ENCODE measurements at places on chromosomes 4 and X.
A peak's percentile ranks its signal among the peaks of the same experiment; 100 is the strongest.

GRCh38 chr4:144402176-144402575 lies 243.8 kb upstream of the HHIP start:
- no peak for DNase-seq

DNA sequence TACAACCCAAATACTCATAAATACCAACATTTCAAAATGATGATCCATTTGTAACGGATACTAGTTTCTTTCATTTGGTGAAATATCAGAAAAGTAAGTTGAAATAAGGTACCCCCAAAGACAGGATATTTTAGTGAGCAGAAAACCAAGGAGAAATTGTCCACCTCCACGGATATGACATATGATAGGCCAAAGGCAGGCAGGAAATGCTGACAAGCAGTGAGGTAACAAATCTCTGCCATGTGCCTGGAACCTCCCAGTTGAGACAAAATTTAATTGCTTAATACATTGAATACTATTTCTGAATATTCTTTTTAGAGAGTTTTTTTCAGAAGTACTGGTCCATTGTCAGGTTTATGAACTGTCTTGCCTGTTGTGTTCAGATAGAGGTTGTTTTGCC lies 118.8 kb downstream of the GATB start:
- DNase-seq, result no peak

DNA sequence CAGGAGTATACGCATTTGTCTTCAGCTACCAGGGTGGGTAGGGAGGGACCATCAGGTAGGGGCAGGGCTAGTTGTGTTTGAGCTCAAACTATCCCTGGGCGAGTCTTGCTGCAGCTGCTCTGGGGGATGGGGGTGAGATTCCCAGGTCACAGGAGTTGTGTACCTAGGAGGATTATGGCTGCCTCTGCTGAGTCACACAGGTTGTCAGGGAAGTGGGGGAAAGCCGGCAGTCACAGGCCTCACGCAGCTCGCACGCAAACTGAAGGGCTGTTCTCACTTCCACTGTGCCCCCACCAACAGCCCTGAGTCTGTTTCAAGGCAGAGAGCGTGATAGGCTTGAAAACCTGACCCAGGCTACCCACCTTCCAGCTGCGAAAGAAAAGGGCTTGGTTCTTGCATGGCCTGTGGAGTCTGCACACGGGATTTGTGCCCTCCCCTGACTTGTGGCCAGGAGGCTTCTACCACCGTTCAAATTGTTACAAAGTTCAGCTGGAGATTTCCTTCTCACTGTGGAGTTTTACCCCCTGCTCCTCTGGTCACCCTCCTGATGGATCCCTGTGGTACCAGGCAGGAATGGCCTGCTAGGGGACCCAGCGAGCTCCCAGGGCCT lies 63.8 kb downstream of the ARFIP1 start:
- no peak for DNase-seq

DNA sequence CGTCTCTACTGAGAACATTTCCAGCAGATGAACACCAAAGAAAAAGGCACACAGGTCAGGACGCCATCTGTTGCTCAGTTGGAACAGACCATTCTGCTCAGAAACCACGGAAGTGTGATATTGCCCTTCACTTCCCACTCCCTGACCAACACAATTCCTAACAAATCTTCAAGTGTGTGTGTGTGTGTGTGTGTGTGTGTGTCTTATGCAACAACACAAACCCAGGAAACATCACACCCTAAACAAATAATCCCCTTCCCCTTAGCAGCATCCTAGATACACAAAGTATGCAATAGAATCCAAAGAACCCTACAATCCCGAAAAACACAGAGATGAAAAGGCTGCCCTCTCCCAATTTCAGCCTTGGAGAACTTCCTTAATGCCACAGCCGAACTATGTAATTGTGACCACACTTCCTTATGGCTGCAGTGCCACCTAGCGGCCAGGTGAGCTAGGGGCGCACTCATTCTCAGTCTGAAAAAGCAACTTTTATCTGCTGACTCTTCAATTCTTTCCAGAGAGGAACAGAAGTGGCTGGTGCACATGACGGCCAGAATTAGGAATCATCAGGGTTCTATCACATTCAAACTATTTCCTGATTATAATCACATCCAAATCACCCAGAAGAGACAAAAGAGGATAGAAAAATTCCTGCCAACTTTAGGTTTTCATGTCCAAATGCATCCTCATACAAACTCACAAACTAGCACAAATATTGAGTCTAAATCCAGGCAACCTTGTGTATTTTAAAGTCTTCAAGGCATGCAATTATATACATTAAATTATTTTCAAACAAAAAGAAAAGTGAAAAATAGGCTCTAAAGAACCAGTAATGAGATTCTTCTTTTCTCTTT lies 164.9 kb downstream of the DHX15 start:
- peak; percentile 50 for DNase-seq

- no peak for DNase-seq
These were observed 145.0 kb downstream of the SPCS3 start for GRCh38 chr4:176464748-176465147.

- DNase-seq, result no peak
These were observed 56.8 kb upstream of the PRDX4 start for GRCh38 chrX:23610495-23610894.

- no peak for DNase-seq
These were observed 12.9 kb downstream of the LETM1 start for GRCh38 chr4:1842993-1843448.

All from right lung (tissue), 10 donors.